ENCODE measurements at places on chromosomes 3 and 15. TPM values are rescaled to one million over a fixed set of nuclear protein-coding genes. Genes with fewer than 3 reads are reported as not detected.

DNA sequence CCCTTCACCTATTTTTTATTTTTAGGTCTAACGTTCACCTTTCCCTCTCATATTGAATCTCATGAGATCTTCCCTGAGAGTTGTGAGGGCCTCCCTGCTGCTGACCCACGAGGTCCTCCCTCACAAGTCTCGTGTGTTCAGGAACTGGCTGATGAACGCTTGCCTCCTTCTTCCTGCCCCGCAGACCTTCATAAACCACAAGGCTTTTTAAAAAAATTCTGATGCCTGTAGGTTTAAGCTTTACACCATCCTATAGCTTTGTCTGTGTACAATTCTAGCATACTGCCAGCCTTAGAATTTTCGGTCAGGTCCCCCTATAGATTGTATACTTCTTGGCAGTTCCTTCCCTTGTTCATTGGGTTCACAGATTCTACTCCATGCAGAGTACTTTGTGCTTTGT lies 50.5 kb downstream of the CHST2 start:
- no peak for DNase-seq

DNA sequence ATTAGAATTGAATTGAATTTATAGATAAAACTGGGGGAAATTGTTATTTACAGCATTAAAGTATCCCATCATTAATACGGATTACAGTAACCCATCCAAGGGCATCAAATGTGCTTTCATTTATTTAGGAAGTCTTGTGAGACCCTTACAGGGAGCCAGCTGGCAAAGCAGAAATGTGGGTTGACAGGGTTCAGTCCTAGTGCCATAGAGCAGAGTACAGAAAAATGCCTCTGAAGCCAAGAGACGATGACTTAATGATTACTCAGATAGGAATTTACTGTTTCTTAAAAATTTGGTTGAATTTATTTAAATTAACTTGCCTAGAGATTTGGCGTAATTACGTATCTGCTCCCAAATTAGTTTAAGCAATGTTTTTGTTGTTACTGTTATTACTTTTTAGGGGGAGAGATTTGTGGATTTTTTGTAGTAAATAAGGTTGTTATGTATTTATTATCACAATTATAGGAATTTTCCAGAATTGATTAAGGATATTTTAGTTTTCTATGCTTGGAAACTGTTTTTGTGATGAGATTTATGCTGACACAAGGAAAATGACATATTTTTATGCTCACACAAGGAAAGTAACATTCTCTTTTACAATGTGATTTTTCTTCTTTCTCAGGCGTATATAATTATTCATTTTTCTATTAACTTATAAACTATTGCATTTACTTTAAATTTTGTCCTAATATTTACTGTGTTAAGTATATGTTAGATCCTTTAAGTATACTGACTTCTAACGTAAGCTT lies 152.0 kb downstream of the EPHA6 start:
- no peak for DNase-seq

GRCh38 chr3:119524931-119525662 lies 26.8 kb downstream of the TIMMDC1 start:
- peak; percentile 6 for DNase-seq

The GOLGA6L25 gene
- polyA plus RNA-seq = not detected
